ENCODE measurements at places on chromosomes 16 and 17.

GRCh38 chr17:72461757-72462156 is 340.9 kb downstream of the SOX9 start:
- DNase-seq, result no peak

- DNase-seq, result no peak
These were observed 13.7 kb upstream of the BCO1 start for GRCh38 chr16:81224824-81225223.

DNA sequence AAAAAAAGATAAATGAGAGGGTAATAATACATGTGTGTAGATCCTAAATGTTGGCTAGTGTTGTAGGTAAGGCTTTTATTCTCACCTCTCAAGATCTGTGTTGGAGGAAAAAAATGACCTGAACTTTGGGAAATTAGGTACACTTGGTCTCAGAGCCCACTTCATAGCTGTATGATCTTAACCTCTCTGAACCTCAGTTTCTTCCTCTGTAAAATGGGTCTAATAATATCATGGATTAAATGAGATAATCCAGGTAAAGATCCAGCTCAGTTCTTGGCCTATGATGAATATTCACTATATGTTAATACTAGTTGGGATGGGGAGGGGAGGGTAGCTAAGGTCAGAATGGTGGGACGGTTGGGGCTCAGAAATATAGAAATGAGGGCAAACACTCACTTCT is 24.3 kb upstream of the GPRC5B start:
- DNase-seq, result no peak

DNA sequence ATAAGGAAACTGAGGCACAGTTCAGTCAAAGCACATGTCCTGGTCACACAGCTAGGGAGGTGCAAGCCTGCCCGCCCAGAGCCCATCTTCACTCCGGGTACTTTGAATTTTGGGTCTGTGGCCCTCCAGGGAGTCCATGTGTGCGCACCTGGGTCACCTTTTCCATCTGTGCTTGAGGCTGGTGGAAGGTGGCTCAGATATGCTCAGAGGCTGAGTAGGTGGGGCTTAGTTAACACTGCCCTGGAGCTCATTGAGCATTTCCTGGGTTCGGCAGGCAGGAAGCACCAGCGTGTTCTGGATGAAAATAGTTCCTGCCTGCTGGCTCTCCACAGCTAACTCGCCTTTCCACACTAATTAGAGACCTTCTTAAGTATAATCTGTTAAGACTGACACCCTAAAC is 19.2 kb downstream of the FAM234A start:
- DNase-seq, result no peak

DNA sequence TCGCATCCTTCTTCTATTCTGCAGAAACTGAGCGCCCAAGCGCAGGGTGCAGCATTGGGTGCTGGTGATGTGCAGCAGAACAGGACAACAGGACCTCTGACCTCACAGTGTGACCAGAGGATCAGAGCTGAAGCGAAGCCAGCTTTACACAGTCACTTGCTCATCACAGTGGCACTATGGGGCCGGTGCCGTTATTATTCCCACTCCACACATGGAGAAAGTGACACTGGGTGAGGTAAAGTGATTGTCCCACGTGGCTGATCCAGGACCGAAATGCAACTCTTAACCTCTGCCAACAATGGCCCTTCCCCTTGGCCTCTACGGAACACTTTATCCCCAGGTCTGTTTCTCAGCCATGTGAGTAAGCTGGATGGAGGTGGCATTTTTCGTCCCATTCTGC is 171.2 kb downstream of the C16orf78 start:
- no peak for DNase-seq

DNA sequence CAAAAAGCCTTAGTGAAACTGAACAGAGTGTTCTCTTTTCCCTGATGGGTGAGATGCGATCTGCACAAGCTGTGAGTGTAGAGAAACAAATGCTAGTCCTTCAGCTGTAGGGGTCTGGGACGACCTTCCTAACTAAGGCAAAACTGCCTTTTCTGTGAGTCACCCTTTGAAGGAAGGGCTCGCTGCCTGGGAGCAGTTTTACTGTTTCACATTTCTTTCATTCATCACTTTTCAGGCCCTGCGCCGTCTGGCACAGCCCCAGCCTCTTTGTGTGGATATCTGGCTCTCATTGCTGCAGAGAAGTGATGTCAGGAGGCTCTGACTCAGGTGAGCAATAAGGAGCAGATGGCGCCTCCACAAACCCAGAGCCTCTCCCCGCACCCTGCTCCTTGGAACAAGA is 57.4 kb downstream of the HS3ST3A1 start:
- no peak for DNase-seq

DNA sequence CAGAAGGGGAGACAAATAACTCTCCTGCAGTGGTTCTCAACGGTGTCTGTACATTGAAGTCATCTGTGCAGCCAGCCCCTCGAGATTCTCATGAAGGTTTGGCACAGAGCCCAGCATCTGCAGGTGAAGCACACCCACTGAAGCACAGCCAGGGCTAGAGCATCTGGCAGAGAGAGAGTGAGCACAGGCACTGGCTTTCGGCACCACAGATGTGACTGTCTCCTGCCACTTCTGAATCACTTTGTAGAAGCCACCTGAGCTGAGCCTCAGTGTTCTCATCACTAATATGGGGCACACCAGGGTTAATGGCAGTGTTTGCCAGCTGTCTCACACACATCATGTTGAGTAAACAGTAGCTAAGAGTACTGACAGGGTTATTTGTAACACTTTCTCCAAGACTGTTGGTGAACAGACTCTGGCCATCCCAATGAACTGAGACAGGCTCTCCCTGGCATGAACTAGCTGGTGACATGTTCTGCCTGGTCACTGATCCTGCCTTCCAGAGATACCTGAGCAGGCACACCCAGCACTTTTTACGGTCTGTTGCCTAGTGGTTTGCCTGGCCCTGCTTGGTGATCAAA is 10.9 kb downstream of the HSPB9 start:
- DNase-seq, result no peak

DNA sequence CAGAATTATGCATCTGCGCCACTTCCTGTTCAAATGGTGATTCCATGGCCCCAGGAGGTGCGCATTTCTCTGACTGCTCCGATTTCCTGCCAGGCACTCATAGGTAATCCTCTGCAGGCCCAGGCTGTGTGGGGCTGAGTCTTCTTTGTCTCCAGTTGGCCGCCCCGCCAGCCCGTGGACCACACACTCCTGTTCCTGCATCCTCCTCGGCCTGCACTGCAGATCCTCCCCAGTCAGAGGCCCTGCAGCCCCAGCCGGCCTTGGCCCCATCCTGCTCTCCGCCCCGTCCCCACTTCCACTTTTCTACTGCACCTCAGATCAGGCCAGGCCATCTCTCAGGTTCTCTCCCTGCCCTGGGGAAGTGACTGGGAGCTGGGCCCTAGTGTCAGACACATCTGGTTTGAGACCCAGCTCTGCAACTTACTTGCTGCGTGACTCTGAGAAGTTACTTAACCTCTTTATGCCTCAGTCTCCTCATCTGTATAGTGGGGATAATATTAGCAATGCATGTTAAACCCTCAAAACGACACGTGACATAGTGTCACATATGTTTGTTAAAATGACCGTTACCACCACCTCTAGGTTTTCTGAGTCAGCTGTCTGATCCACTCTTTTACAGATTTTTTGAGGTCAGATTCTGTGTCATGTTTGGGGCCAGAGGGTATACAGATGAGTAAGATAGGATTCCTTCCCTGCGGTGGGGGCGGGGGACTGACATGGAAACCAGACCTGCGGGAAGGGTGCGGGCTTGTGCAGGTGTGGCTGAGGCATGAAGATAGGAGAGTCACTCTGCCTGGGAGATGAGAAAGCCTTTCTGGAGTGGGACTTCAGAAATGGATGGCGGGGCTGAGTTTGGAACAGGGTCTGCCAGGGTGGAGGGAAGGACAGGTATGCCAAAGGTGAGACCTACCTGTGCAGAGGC is 12.8 kb downstream of the RAB11FIP4 start:
- DNase-seq, result no peak

All from central memory CD8-positive, alpha-beta T cell (primary cell).